Skin of body (tissue), 3 donors: ENCODE measurements at places on chromosomes 5 and 9. TPM values are rescaled to one million over a fixed set of nuclear protein-coding genes. Genes with fewer than 3 reads are reported as not detected.

DNA sequence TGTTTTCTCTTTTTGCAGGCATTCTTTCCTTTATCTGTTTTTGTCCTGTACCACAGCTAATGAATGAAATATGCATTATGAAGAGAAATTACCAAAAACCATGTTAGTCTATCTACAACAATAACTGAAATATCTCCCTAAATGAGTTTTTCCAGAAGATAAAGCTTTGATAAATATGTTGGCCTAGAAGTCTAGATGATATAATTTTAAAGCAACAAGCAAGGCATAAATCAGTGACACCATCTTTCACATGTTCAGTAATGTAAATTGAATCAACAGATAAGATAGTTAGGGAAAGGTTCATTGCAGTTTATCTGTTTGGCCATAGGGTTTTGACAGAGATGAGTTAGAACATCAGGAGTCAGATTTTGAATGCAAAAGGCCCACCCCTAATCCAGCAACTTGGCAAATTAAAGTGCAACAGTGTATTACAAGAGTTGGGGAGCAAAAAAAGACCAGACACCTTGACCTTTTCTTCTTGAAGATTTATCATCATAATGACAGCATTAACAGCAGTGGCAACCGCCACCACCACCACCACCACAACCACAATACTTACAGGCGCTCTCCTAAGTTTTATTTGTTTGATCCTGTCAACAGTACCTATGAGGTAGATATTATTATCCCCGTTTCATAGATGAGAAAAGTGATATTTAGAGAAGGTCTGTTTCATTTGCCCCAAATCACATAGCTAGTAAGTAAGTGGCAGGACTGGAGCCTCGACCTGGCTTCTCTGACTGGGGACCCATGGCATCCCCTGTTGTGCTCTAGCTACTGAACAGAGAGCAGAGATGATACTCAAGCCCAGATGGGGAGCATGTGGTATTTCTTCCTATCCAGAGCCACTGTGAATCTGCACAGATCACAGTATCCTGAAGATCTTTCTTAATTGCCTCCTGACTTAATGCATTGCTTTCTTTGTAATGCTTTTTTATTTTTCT is 122.8 kb upstream of the DHFR start:
- no peak for DNase-seq

The ZNF618 gene
- 7.8 TPM for total RNA-seq

- DNase-seq, result no peak
These were observed 104.6 kb downstream of the CACNA1B start for GRCh38 chr9:137982200-137982599.

- DNase-seq, result no peak
These were observed 9.8 kb downstream of the SEMA4D start for GRCh38 chr9:89488131-89488530.

- DNase-seq, result no peak
These were observed 44.8 kb downstream of the RCL1 start for GRCh38 chr9:4837261-4838188.

The MARCHF11 gene
- total RNA-seq, result not detected

DNA sequence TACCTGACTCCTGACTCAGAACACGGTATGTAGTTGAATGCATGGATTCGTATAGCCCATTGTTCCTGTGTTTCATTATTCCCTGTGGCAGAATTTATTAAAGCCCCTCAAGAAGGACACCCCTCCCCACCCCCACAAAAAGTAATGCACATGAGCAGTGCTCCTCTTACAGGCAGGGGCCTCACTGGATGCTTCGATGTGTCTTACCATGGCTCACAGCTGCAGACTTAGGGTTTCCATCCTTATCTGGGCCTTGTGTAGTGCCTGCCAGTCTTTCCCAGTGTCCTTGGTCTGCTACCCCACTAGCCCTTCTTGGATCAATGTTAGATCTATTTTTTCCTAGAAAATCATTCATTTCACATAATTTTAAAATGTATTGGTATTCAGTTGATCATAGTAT is 14.9 kb downstream of the EXOSC3 start:
- DNase-seq, result no peak

DNA sequence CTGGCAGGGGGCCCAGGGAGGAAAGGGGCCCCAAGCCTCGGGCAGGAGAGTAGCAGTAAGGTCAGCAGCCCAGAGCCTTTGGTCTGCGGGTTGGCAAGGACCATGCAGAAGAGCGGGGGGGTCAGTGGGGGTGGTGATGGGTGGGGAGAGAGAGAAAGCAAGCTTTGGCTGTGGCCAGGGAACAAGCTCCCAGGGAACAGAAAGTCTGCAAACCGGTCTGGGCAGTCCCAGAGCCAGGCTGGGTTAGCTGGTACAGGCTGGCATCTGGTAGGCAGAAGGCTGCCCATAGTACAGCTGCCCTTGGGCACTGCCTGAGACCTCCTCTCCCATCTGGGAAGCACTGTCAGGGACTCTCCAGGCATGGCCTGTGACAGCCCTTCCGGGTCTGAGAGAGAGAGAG is 10.5 kb upstream of the EPB41L4B start:
- no peak for DNase-seq

- DNase-seq, result no peak
These were observed 115.5 kb upstream of the ABCA1 start for GRCh38 chr9:105043370-105043936.

- DNase-seq, result no peak
These were observed 173.8 kb downstream of the COL23A1 start for GRCh38 chr5:178416206-178416882.

GRCh38 chr5:58462623-58463230 is 2.8 kb upstream of the PLK2 start:
- peak; percentile 56 for DNase-seq

The DOCK2 gene
- total RNA-seq, result 20.6 TPM

The SHROOM1 gene
- total RNA-seq, result 1.2 TPM

- DNase-seq, result no peak
These were observed 3.1 kb downstream of the LCN2 start for GRCh38 chr9:128152133-128153059.

- no peak for DNase-seq
These were observed 149.8 kb upstream of the TNC start for GRCh38 chr9:115267790-115268189.

DNA sequence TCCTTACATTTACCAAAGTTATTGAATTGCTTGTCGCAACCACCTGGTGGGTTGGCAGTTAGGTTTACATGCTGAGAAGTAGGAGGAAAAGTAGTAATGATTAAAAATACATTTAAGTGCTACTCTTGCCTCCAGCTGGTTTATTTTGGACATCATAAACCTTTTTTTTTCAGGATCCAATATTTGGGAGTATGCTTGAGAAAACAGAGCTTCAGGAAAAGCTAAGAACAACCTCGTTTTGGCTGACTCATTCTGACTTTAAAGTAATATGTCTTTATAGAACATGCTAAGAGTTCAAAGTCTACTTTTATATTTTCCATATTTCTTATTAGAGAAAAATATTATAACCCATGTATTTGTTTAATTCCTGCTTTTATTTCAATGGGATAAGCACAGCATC is 41.7 kb upstream of the BNC2 start:
- DNase-seq, result no peak

GRCh38 chr9:35745569-35745968 is 3.5 kb downstream of the GBA2 start:
- no peak for DNase-seq

The CLIC3 gene
- total RNA-seq, result 12.7 TPM

- DNase-seq, result peak; percentile 93
These were observed 473.6 kb upstream of the TNC start for GRCh38 chr9:115591584-115591984.

DNA sequence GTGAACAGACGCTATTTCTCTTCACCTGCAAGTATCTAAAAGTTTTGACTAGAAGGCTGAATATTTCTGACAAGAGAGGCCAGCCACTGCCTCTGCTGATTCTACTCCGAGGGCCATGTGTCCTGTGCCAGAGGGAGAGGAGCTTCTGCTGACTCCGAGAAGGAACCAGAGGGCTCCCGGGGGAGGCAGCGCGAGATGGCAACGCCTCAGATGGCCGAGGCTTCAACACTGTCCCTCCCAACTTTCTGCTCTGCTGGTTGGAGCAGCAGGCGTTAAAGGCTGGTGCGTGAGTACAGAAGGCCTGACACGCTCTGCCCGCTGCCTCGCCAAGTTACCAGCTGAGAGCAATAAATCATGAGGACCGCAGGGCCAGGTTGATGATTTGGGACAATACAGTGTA is 178.8 kb downstream of the GAPVD1 start:
- no peak for DNase-seq

GRCh38 chr5:91137647-91138046 is 245.5 kb downstream of the ARRDC3 start:
- DNase-seq, result no peak

GRCh38 chr9:131279863-131280570 is 3.7 kb upstream of the FAM78A start:
- DNase-seq, result no peak

DNA sequence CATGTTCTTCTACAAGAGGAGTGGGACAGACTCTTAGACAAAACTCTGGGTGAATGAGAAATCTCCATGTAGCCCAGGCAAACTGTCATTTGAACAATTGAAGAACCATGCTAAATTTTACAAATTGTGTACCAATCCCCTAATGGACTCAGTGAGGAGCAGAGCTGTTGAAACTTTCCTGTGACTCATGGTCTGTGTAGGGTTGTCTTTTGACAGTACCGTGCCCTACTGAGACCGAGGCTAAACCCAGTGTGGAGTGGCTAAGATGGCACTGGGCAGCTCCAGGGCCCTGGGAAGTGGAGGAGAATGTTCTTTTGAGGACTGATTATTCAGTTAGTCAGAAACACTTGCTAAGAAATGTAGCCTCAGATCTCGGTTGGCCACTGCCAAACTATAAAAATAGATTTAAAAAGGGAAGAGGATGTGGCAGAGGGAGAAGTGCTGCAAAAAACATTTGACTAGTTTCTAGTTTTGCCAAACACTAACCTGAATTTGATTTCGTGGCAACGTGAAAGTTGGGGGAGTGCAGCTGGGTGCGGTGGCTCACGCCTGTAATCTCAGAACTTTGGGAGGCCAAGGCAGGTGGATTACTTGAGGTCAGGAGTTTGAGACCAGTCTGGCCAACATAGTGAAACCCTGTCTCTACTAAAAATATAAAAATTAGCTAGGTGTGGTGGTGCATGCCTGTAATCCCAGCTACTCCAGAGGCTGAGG is 24.7 kb downstream of the POU4F3 start:
- DNase-seq, result no peak

The ANGPTL2 gene
- total RNA-seq, result 38.3 TPM

DNA sequence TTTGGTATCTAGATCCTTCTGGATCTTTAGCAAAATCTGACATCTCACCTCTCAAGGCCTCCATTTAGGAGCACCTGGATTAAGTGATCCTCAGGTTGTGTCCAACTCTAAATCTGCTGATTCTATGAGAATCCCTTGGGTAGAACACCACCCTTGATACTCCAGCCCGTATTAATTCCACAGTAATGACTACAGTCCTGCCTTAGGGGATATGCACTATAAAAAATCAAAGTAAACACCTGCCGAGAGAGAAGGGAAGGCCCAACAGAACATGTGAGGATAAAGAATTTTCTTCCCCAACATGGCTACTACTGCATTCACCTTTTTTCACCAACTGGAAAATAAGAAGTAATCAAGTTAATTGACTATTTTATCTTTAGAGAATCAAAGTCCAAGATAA is 27.6 kb downstream of the DAP start:
- DNase-seq, result no peak

DNA sequence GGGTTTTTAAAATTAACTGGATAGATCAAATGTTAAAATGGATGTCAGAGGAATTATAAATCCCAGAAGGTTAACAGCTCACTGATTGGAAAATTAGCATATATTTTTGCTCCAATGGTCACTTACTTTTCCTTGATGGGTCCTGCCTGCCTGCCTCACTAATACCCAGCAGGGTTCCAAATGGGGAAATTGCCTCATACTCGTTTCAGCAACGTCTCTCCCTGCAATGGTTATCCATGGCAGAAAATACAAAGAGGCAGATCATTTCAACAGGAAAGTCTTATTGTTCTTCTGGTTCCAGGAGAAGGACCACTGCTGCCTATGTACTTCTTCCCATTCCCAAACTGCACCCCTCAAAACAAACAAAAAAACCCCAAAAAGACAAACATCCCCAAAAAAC is 71.3 kb downstream of the ERP44 start:
- no peak for DNase-seq

The PLEKHG4B gene
- total RNA-seq, result 6.0 TPM

The TAF11L5 gene
- total RNA-seq, result not detected

GRCh38 chr9:34428325-34428958 is 29.9 kb downstream of the FAM219A start:
- no peak for DNase-seq

The OTP gene
- total RNA-seq, result not detected

- DNase-seq, result no peak
These were observed 60.6 kb downstream of the HSD17B3 start for GRCh38 chr9:96241391-96241809.

DNA sequence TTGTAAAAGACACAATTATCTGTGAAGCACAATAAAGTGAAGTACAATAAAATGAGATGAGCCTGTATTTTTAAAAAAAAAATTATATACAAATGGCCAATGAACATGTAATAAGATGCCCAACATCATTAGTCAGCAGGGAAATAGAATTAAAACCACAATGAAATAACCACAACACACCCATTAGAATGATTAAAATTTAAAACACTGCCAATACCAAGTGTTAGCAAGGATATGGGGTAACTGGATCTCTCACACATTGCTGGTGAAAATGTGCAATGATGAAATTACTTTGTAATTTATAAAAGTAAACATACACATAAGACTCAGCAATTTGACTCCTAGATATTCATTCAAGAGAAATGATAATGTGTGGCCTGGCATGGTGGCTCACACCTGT is 62.8 kb downstream of the SHOC1 start:
- DNase-seq, result no peak

- DNase-seq, result peak; percentile 44
These were observed 52.4 kb downstream of the SLC44A1 start for GRCh38 chr9:105296877-105297287.

The SAPCD2 gene
- 5.8 TPM for total RNA-seq

DNA sequence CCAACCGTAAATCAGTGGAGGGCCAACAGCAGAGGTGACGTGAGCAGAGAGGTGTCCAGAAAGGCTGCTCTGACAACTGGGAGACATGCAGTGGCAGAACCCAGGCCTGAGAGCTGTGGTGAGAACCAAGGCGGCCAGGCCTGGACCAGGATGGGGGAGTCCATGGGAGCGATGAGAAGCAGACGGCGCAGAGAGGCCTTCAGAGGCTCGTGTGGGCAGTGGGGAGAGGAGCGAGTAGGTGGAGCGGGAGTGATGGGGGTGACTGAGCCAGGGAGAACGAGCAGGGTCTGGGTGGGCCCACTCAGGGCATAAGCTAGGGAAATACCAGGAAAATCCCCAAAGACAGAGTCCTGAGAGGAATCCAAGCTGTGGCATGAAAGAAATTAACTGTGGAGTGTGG is 7.9 kb upstream of the IL3 start:
- no peak for DNase-seq

- no peak for DNase-seq
These were observed 666 bp upstream of the TLR4 start for GRCh38 chr9:117703537-117703936.

The AQP3 gene
- 169 TPM for total RNA-seq

DNA sequence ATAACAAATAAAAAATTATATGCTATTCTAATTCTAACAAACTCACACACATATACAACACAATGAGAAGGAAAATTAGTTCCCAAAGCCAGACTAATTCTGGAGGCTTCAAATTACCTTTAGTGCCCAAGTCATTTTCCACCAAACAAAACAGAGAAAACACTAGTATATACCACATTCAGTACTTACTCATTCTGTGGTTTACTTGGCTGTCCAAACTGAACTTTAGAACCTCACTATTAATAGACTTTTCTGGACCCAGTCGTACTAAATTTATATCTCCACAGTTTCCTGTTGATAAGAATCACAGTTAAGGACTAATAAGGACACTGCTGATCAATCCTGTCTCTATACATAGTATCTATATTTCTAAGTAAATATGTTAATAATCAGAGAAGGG is 66.4 kb downstream of the SETX start:
- no peak for DNase-seq
